Bone marrow (tissue), 2 donors: ENCODE measurements at places on chromosomes 13 and 19.

GRCh38 chr19:53883231-53883661 lies 1.2 kb downstream of the PRKCG start:
- DNase-seq = no peak

DNA sequence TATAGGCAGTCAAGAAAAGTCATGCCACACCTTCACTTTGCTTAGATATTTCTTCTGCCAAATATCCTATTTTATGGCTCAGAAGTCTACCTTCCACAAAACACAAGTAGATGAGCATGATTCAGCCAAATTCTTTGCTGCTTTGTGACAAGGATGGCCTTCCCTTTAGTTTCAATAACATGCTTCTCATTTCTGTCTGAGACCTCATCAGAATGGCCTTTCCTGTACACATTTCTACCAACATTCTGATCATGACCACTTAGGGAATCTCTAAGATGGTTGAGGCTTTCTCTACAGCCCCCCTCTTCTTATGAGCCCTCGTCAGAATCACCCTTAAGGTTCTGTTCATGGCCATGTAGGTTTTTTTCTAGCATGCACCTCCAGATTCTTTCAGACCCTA lies 96.2 kb downstream of the COL4A2 start:
- no peak for DNase-seq

- no peak for DNase-seq
Measured at GRCh38 chr19:29673451-29674371, 8.4 kb downstream of the PLEKHF1 start.

- DNase-seq = no peak
Measured at GRCh38 chr19:54576411-54576976, 2.9 kb downstream of the LILRA2 start.

- peak; percentile 23 for DNase-seq
Measured at GRCh38 chr19:38362076-38362945, 12.1 kb upstream of the PSMD8 start.

GRCh38 chr19:49396738-49397505 lies 8.9 kb downstream of the KASH5 start:
- no peak for DNase-seq

GRCh38 chr13:67076378-67076777 lies 153.8 kb downstream of the PCDH9 start:
- no peak for DNase-seq

DNA sequence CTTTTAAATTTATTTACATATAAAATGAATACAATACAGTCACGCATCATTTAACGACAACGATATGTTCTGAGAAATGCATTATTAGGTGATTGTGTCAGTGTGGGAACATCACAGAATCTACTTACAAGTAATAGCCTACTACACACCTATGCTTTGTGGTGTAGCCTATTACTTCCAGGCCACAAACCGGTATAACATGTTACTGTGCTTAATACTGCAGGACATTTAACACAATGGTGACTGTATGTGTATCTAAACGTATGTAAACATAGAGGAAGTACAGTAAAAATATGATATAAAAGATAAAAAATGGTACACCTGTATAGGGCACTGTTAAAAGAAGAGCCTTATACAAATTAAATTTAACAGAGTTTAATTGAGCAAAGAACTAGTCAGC lies 62.4 kb upstream of the KLHL1 start:
- no peak for DNase-seq

DNA sequence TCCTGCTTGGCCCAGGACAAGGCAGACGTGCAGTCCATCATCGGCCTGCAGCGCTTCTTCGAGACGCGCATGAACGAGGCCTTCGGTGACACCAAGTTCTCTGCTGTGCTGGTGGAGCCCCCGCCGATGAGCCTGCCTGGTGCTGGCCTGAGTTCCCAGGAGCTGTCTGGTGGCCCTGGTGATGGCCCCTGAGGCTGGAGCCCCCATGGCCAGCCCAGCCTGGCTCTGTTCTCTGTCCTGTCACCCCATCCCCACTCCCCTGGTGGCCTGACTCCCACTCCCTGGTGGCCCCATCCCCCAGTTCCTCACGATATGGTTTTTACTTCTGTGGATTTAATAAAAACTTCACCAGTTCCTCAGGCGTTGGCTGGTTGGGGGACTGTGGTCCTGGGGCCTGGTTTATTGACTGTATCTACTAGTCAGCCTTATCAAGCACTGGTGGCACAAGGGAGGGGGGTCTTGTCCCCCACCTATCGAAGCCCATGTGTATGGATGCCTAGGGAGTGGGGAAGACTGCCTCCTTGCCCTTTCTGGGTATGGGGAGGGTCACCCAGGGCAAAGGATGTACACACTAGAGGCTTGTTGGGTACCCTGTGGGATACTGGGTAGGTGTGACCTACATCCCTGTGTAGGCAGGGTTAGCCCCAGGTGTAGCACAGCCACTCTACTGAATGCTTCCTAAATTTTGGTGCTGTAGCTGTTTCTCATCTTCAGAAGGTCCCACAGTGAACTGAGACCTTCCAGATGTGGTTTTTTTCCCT lies 4.4 kb downstream of the CHMP2A start:
- DNase-seq = no peak

DNA sequence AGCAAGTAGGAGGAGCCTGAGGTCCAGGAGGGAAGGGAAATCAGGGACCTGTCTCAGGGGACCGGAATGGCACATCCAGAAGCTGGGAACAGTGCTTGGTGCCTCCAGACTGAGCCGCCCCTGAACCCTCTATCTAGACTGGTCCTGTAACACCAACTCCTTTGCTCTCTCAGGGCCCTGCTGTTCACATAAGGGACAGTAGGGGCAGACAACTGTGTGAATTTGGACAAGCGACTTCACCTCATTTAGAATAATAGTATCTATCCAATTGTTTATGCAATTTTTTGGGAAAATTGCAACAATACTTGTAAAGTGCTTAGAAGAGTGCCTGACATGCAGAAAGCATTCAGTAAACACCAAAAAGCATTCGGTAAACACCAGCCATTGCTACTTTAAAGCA lies 14.0 kb downstream of the SYMPK start:
- DNase-seq = no peak

DNA sequence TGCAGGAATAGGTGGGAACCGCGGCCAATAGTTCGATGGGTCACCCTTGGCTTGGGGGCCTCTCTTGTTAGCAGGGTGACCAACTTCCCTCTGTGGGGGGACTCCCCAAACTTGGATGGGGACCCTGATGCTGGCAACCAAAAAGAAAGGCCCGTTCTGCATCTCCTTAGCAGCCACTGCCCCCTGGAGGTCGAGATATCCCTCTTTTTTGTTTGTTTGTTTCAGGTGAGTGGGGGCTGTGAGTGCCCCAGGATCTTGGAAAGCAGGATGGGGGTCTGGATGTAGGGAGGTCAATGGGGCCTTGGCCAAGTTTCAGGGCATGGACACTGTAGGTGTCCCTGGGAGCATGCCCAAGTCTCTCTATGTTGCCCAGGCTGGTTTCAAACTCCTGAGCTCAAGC lies 7.7 kb upstream of the CRTC1 start:
- DNase-seq = no peak

GRCh38 chr19:4347521-4347920 lies 4.2 kb downstream of the MPND start:
- DNase-seq = no peak

GRCh38 chr19:1270213-1270853 lies 1.2 kb downstream of the CIRBP start:
- DNase-seq = no peak

GRCh38 chr13:93446238-93446637 lies 219.6 kb downstream of the GPC6 start:
- no peak for DNase-seq

GRCh38 chr19:17988161-17988560 lies 19.8 kb upstream of the ARRDC2 start:
- no peak for DNase-seq

DNA sequence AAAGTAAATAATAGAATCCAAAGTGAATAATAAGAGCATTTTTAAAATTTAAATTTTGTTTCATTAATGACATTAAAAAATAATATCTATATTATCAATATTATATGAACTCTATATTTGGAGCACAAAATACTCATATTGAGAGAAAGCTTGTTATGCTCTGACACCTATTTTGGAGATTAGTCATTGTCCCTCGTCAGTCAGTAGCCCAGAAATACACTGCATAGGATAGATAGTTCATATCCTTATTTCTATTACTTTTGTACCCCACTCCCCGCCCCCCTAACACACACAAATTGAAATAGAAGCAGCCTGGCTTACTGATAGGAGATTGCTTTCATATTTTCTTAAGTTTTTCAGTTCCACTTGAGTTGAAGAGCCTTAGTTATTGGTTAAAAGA lies 652.8 kb downstream of the PCDH9 start:
- no peak for DNase-seq

DNA sequence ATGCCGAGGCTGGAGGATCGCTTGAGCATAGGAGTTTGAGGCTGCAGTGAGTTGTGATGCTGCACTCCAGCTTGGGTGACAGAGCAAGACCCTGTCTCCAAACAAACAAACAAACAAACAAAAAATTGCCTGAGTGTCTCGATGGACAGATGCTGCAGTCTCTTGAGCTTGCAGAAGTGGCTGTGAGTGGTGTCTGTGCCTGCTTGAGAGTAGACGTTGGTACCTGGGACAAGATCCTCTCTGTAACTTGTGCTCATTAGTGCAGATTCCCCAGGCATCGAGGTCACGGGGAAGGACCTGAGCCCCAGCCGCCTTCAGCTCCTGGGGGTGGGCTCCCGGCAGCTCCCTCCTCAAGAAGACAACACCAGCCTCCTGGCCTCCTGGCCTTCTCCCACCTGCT lies 8.6 kb upstream of the C5AR2 start:
- no peak for DNase-seq

- DNase-seq = no peak
Measured at GRCh38 chr19:28493884-28494283, 719.1 kb downstream of the UQCRFS1 start.

DNA sequence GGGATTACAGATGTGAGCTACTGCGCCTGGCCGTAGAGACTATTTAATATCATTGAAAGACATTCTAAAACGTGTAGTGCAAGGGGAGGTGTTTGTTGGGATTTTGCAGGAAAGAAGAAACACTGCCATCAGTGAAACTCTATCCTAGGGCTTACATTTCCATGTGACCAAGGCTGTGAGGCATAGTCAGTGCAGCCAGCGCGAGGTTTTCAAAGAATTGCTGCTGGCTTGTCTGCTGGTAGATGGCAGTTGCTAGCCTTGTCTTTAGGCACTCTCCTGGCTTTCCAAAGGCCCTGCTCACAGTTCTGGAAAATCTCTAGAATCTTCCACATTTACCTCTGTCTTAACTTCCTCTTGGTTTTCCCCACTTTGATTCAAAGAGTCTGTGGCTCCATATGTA lies 77.5 kb downstream of the GPC6 start:
- no peak for DNase-seq

- no peak for DNase-seq
Measured at GRCh38 chr13:67651908-67652465, 421.9 kb upstream of the PCDH9 start.

DNA sequence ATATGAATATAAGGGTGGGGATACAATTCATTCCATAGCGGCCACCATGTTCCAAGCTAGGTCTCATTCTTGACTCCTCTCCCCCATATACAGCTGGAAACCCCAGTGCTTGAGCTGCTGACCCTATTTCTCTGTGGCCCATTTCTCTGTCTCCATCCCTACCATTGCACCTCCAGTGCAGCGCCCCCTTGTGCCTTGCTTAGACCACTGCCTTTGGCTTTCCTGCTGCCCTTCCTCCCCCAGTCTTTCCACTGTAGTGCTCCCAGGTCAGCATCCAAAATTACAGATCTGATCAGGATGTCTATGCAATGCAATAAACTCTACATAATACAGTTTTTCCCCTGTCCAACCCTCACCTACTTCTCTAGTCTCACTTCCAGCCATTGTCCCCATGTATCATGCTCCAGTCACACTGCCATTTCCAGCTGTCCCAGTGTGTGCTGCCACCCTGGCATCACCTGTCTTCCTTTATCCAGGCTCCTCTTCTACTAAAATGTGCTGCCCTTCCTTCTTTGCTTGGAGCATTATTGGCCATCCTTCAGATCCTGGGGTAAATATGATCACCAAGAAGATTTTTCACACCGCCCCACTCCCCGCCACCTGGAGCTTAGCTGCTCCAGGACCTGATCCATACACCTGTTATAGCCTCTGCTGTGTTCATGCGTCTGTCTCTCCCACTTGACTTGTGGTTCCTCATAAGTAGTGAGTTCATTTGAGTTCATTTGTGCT lies 199.4 kb upstream of the IPO5 start:
- DNase-seq = no peak

- DNase-seq = no peak
Measured at GRCh38 chr19:12967907-12968306, 1.5 kb upstream of the DAND5 start.

GRCh38 chr13:29957320-29957719 lies 106.9 kb upstream of the UBL3 start:
- DNase-seq = no peak

DNA sequence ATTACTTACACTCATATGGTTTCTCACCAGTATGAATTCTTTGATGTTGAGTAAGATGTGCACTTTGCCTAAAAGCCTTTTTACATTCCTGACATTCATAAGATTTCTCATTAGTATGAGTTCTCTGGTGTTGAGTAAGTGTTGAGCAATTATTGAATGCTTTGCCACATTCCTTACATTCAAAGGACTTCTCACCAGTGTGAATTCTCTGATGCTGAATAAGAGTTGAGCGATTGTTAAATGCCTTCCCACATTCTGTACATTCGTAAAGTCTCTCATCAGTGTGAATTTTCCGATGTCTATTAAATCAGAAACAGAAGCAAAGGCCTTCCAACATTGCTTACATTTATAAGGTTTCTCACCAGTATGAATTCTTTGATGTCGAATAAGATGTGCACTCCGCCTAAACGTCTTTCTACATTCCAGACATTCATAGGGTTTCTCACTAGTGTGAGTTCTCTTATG lies 14.2 kb upstream of the ZFP30 start:
- DNase-seq = no peak

DNA sequence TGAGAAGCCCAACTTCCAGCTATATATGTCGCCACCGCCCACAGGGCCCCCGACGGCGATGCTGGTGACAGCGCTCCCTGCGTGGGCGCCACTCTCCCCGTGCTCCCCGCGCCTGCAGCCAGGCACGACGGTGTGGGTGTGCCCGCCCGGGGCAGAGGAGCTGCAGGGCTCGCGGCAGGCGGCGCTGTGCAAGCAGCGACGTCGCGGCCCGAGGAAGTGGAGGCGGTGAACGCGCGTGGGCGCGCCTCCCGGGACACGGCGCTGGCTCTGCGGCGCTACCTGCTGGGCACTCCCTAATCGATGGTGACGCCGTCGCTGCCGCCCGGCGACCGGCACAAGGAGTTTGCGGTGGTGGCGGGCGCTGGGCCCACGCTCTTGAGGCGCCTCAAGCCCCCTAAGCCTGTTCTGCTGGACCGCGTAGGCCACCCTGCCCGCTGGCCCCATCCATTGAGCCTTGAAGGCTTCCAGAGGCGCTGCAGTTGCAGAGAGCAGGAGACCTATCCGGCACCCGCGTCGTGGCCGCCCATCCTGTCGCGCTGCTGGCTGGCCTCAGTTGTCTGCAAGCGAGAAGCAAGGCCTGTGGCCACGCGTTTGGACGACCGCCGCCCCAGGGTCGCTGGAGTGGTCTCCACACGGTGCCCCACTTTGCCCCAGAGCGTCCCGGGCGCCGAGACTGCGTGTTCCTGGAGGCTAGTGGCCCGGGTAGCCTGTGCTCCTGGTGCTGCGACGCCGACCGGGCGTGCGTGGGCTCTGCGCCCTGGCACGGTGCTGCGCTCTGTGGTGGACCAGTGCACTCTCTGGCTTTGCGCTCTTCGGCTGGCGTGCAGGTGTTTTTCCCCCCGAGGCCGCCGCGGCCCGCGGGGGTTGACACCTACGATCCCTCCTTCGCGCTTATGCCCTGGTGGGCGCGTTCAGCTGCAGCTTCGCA lies 23.1 kb downstream of the LRFN3 start:
- DNase-seq = no peak
